ENCODE measurements at places on chromosomes 12 and 14.

GRCh38 chr12:27336282-27336653 is 3.6 kb downstream of the BMAL2 start:
- DNase-seq = no peak

GRCh38 chr14:38297681-38298080 is 41.8 kb upstream of the CLEC14A start:
- no peak for DNase-seq

- DNase-seq = no peak
These were observed 23.0 kb upstream of the MYL2 start for GRCh38 chr12:110943373-110943772.

DNA sequence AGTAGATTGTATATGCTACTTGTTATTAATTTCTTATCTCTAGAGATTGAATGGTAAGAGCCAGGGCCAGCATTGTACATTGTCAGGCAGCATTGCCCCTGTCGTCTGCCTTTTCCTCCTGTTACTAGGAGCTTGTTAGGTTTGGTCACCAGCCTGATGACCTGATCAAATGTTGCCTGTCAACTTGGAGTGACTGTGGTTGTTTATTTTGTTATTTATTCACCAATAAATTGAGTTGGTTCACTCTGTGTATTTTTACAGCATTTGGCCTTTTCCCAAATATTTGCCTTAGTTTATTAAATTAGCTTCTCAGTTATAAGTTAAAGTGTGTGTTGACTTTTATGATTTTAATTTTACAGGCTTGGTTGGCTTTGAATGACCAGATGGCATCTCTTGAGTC is 88.4 kb downstream of the PRKCH start:
- no peak for DNase-seq

- DNase-seq = no peak
These were observed 223.2 kb downstream of the KTN1 start for GRCh38 chr14:55802986-55803872.

DNA sequence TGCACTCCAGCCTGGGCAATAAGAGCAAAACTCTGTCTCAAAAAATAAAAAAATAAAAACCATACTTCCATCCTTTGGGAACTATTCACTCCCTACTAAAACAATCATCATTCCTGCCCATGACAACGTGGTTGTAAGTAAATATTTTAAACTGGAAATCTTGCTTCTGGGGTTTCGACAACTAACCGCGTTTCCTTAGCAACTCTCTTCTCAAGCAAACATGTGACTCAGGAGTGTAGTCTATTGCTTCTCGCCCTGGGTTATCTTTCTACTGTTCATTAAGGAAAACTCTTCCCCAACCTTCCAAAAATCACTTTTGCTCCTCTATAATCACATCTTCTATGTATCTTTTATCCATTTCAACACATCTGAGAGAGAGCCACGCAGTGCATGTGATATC is 21.8 kb downstream of the APPL2 start:
- DNase-seq = no peak

GRCh38 chr14:90382491-90383125 is 14.2 kb upstream of the CALM1 start:
- peak; percentile 79 for DNase-seq

DNA sequence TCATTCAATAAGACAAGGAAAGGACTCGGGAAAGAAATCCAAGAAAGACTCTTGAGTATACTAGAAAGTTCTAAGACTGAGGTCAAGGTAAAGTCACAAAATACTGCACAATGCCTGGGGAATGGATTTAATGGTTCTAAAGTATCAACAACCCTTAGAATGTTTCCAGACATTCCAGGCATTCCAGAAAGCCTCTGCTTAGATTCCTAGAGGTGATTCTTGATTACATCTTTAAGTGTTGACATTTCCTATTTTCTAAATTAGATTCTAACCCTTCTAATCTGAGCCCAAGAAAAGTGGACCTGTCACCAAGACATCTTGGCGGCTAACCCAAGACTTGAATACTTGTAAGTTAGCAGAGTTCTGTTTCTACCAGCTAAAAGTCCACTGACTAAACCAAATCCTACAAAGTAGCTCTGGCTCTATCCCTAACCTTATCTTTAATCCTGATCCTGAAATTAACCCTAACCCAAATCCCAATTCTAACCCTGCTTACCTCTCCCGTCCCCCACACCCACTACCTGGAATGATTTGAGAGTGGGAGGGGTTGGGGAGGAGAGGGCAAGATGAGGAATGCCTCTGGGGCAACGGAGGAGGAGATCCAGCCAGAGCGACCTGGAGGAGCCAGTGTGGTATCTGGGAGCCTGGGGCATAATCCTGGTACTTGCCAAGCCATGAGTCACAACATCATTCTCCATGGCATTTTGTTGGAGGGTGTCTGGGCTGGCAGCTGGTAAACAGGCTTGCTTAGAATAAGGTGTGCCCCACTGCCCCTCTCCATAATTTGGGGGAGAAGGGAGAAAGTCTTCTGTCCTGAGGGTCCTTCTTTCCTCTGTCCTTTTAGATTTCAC is 93.4 kb upstream of the HOXC13 start:
- no peak for DNase-seq

DNA sequence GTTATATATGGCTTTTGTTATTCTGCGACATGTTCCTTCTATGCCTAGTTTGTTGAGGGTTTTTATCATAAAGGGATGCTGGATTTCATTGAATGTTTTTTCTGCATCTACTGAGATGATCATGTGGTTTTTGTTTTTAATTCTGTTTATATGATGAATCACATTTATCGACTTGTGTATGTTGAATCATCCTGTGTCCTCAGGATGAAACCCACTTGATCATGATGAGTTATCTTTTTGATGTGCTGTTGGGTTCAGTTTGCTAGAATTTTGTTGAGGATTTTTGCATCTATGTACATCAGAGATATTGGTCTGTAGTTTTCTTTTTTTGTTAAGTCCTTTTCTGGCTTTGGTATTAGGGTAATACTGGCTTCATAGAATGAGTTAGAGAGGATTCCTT is 291.2 kb downstream of the AKAP6 start:
- no peak for DNase-seq

- no peak for DNase-seq
These were observed 74.1 kb upstream of the SLC38A2 start for GRCh38 chr12:46446645-46447044.

DNA sequence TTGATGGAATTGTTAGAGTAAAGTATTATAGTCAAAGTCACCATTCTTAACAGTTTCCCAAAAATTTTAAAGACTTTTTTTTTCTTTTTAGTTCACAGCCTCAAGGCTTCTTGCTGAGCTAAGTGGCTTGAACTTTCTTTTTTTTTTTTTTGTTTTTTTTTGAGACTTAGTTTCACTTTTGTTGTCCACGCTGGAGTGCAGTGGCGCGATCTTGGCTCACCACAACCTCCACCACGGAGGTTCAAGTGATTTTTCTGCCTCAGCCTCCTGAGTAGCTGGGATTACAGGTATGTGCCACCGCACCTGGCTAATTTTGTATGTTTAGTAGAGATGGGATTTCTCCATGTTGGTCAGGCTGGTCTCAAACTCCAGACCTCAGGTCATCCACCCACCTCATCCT is 92.8 kb downstream of the SETD3 start:
- DNase-seq = no peak

DNA sequence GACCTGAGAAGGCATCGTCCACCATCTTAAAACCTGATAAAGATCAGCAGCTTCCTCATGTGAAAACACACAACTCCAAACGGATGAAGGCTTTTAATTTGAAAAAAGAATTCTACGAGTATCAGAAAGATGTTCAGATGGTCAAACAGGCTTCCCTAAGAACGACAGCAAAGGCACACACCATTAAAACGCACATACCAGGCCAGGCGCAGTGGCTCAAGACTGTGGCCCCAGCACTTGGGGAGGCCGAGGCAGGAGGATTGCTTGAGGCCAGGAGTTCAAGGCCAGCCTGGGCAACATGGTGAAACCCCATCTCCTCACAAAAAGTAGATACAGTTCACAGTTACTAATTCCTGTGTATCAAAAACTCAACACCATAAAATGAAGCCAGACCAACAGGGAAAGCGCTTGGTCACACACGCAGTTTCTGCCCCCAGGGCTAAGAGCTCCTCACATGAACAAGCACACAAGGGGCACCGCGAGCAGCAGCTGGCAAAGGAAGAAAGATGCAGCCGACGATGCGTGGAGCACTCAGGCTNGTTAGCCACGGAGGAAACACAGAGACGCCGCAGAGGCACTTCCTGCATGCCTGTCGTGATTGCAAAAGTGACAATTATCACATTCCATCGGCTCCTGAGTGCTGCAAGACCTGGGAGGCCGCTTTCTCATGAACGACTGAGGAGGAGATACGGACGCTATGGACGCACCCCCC is 78.0 kb downstream of the NOC4L start:
- DNase-seq = no peak

DNA sequence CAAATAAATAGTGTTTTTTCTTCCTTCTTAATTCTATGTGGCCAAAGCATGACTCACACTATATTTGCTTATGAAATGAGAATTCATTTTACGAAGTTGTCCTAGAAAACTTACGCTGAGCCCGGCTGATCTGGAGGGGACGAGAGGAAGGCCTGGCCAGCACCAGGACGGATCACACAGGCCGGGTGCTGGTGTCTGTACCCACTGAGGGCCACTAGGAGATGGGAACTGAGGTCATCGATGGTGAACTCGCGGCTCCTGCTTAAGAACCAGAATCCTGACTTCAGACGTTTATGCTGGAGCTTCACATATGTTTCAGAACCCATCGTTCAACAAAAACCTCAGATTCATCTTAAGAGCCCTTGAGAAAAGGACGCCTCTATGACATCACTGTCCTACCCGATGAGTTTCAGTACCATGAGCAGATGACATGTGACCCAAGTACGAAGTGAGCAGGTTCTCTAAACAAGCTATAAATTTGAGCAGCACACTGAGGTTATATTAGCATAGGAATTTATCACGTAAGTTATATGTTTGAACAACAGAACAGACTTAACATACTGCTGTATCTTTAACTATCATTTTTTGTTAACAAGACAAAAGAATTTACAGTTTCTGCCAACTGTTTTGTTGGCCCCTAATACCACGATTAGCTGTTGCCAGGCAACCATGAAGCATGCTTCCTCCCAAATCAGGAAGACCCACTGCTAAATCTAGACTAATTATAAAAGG is 111.9 kb downstream of the FOXN3 start:
- DNase-seq = no peak

- DNase-seq = no peak
These were observed 159.0 kb downstream of the PTPN11 start for GRCh38 chr12:112577473-112578329.

GRCh38 chr14:96574171-96574632 is 72.0 kb downstream of the PAPOLA start:
- DNase-seq = no peak

DNA sequence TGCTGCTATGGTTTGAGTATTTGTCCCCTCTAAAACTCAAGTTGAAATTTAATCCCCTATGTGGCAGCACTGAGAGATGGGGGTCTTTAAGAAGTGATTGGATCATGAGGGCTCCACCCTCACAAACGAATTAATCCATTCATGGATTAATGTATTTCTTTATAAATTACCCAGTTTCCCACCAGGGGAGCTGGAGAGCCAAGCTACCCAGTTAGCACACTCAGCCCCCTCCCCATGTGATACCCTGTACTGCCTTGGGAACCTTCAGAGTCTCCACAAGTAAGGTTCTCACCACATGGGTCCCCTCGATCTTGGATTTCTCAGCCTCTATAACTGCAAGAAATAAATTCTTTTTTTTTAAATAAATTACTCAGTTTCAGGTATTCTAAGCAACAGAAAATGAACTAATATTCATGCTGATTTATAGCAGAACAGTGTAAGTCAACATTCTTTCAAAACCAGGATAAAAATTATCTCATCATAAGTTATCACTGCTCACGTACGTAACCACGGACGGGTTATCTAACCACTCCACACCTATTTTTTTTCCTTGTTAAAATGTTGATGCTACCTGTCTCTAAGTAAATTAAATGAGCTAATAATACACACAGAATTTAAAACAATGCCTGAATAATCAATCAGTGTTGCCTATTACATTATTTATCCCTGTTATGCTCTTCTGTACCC is 3.6 kb downstream of the NAP1L1 start:
- DNase-seq = no peak

GRCh38 chr14:68520637-68521556 is 272.0 kb downstream of the ZFP36L1 start:
- DNase-seq = no peak

GRCh38 chr14:104094709-104095425 is 9.4 kb downstream of the ASPG start:
- DNase-seq = no peak

DNA sequence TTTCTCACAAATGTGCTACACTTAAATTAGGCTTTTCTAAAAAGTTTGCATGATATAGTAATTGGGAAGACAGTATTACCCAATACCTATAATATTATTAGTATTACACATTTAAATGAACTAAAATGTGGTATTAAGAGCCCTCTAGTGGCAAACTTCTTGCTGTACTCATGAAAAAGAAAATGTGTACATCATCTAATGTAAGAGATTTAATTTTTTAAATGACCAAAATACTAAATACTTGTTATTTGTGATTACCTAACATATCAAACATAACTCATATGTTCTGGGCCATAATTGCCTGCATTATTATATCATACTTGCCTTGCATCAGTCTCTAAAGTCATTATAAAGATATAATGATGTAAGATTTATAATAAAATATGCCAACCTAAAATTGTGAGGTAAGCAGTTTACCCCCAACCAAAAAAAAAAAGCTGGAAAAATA is 64.2 kb downstream of the DNAI7 start:
- DNase-seq = no peak

GRCh38 chr12:1382826-1383225 is 211.6 kb downstream of the FBXL14 start:
- DNase-seq = no peak

DNA sequence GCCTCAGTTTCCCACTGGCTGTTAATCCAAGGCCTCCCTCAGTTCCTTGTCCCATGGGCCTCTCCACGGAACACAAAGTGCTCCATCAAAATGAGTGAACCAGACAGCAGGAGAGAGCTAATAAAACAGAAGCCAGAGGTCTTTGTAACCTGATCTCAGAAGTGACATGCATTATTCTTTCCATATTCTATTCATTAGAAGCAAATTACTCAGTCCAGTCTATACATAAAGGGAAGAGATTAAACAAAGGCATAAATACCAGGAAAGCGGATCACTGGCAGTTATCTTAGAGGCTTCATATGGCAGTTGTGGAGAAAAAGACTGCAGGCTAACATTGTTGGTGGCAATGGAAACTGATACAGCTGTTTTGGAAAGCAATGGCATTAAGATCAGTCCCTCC is 170.6 kb upstream of the GARIN6 start:
- no peak for DNase-seq

- DNase-seq = no peak
These were observed 246.8 kb upstream of the SFSWAP start for GRCh38 chr12:131464081-131464480.

GRCh38 chr14:60184146-60184904 is 19.1 kb upstream of the DHRS7 start:
- no peak for DNase-seq

- peak; percentile 33 for DNase-seq
These were observed 568.2 kb downstream of the DIO2 start for GRCh38 chr14:79643132-79643531.

Measured in cerebellar nuclear complex (tissue), 1 donor.